ENCODE measurements at places on chromosomes 12 and 14.

DNA sequence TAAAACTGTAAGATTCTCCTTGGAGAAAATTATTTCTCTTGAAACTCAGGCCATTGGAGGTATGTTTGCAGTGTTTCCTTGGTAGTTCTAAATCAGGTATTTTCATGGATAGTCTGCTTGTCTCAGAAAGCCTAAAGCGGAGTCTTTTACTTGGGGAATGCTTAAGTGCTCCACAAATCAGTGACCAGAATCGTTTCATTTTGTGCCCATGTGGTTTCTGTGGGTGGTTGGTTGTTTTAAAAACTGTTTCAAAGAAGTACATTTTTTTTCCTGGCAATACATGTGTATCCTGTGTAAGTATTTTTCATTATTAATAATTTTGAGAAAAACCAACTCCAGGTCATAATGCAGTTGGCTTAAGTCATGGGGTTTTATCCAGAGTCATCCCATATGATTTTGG is 33.6 kb downstream of the CCDC91 start:
- no peak for DNase-seq

- no peak for DNase-seq
These were observed 236.7 kb downstream of the ANO2 start for GRCh38 chr12:5708371-5708770.

DNA sequence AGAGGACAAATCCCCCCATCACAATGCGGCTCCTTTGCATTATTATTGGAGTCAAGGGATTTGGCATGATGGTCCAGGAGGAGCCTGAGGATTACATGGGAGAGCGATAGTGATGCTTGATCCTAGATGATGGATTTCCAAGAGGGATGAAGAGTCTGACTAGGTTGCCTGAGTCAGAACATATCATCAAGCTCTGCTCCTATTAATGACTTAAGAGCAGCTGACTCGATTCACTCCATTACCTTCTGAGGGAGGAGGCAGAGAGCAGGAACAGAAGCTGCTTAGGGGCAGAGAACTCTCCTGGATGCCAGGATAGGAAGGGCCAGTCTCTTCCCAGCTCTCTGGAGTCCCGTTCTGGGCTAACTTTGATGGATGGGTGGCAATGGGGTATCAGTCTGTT is 54.0 kb upstream of the CISTR start:
- no peak for DNase-seq

DNA sequence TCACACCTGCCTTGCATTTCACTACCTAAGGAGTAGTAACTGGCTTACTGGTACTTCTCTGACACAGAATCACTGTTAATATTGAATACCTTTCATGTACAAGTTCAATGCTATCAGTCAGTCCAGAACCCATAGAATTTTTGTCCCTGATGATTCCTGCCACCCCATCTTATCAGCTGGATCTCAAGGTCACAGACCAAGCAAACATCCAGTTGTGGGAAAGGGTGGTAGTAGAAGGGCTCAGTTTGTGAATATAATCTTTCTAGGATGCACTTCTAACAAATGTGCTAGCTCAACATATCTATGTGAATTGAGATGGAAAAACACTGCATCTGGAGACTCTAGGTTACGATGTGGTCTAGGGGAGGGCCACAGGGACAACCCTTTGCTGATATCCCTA is 14.1 kb downstream of the PPP1CC start:
- no peak for DNase-seq

Measured in stimulated activated CD4-positive, alpha-beta T cell treated with anti-CD3 and anti-CD28 coated beads, TNF-alpha, amount 100 ng/mL, for 24 hours (primary cell).